ENCODE measurements at places on chromosomes 2 and 18.
A peak's percentile ranks its signal among the peaks of the same experiment; 100 is the strongest.

GRCh38 chr2:115400940-115401339 lies 958.5 kb downstream of the DPP10 start:
- no peak for DNase-seq

DNA sequence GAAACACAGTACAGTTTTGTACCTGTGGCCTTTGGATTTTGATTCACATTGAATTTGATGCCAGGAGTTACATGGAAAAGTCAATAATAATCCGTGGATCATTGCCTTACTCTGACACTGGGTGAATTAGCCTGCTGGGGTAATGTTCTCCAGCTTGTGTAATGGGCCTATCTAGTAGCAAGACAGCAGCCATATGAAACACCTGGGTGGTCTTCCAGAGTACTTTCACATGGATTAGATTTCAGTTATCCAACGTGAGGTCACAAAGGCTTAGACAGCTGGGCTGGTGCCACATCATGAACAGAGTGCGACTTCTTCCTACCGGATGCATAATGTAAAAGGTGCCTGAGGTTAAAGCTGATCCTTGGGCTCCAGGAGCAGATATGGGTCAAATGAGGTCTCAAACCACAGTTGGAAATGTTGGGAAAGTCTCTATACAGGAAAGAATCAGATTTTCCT lies 486.8 kb downstream of the PARD3B start:
- DNase-seq: no peak

GRCh38 chr2:182245963-182246362 lies 180.9 kb downstream of the PDE1A start:
- peak; percentile 16 for DNase-seq

- DNase-seq: no peak
These were observed 29.3 kb downstream of the FHOD3 start for GRCh38 chr18:36326771-36327170.

- DNase-seq: no peak
These were observed 64.8 kb upstream of the GALNT5 start for GRCh38 chr2:157192445-157193423.

DNA sequence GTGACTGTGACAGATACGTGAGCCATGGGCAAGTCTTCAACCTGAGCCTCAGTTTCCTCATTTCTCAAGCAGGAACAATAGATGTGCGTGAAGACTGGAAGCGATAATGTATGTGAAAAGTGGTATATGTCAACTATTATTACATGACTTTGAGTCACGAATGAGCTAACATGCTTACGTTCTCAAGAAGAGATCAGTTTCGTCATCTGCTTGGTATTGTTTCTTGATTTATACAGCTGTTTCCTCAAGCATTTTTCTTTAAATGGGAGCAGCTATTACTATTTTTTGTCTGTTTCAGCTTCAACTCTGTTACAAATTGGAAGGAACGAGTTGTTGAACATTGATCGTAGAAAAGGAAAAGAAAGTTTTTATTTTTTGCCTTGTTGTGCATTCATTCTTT lies 48.5 kb upstream of the THOC1 start:
- no peak for DNase-seq
